Activated CD4-positive, alpha-beta T cell treated with anti-CD3 and anti-CD28 coated beads for 4 hours (primary cell): ENCODE measurements at places on chromosomes 16 and 17.

- no peak for DNase-seq
These were observed 13.6 kb downstream of the SMPD3 start for GRCh38 chr16:68434624-68435210.

DNA sequence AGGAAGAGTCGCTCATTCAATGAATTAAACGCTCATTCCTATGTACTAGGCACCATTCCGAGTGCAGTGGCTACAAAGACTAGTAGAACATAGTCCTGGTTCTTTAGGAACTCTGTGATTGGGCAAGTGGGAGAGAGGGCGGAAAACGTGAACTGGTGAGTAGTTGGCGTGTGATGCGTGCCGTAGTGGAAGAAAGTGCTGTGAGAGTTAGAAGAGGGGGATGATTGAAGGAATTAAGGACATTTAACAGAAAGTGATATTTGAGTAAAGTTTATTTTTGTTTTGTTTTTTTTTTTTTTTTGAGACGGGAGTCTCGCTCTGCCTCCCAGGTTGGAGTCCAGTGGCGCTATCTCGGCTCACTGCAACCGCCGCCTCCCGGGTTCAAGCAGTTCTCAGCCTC, 7.9 kb upstream of the SLFN14 start:
- peak; percentile 44 for DNase-seq

- DNase-seq = no peak
These were observed 76.0 kb downstream of the BANP start for GRCh38 chr16:88026964-88027938.

- no peak for DNase-seq
These were observed 2.5 kb downstream of the ITGAD start for GRCh38 chr16:31395647-31396046.

DNA sequence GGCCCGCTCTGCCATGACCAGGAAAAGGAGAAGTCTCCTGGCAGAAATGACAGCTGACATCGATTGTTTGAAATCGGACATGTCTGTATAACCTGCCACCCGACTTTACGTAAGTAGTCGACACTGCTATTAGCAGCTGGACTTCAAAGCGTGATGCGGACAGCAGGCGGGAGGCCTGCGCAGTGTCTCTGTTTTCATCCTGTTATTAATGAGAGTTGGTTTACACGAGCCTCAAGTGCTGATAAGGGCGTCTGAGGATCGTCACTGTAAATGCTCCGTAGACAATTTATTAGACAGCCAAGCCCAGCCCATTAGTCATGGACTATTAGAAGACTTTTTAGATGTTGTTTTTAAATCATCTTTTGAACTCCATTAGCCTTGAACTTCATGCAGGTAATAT, 328.3 kb downstream of the FOXL1 start:
- DNase-seq = no peak

GRCh38 chr16:68146585-68146984, 61.4 kb downstream of the NFATC3 start:
- no peak for DNase-seq

DNA sequence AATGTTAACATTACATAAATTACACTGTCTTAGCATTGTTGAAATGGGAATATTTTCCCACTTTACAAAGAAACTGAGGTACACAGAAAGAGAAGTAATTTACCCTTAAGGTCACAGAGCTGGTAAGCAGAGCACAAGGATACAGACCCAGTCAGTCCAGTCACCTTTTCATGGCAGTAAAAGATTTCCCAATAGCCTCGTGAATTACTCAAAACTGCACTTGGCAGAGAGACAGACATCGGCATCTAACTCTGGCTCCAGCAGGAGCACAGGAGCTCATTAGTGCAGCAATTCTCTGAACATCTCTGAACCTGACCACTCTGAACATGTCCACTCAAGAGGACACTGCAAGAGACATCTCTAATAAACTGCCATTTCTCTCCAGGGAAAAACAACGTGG, 3.1 kb downstream of the TEX2 start:
- DNase-seq = no peak

- DNase-seq = no peak
These were observed 2.4 kb upstream of the HEXD start for GRCh38 chr17:82415786-82416185.

- DNase-seq = no peak
These were observed 36.8 kb downstream of the CPD start for GRCh38 chr17:30415491-30415890.

GRCh38 chr17:78923660-78924453, 1.3 kb downstream of the TIMP2 start:
- peak; percentile 54 for DNase-seq

GRCh38 chr17:71905376-71906031, 215.3 kb upstream of the SOX9 start:
- DNase-seq = no peak

- no peak for DNase-seq
These were observed 32.2 kb downstream of the ACTG1 start for GRCh38 chr17:81480140-81481072.

GRCh38 chr17:6528557-6528956, 27.8 kb downstream of the PITPNM3 start:
- no peak for DNase-seq

DNA sequence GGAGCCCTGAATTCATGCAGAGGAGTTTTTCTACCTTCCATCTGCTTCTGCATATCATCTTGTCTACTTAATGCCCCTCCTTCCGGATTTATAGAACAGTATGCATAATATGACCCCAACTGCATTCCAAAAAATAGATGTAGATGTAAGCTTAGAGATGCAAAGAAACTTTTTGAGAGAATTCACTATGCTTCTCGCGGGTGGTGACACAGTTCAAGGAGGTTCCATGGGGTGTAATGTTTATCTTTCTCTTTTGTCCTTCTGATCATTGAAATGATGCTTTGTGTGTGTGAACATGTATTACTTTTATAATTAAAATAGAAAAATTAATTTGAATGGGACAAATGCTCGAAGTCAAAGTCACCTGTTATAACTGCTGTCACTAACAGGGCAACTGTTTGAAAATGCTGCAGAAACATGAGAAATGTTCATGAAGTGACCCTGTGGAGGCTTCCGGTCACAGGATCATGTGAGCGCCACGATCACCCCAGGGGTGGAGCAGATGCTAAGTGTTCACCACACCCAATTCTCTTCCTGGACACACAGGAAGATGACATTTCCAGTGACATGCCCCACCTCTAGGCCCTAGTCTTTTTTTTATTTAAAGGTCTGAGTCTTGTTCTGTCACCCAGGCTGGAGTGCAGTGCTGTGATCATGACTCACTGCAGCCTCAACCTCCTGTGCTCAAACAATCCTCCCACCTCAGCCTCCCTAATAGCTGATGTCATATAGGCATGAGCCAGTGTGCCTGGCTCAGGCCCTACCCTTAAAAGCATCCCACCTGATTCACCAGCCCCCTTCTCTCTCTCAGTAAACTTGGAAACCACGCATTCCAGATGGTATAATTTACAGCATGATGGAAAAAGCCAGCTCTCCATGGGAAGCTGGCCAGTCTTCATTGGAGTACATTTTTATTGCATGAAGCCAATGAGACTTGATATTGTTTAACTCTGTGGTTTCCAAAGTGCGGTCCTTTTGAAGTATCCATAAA, 21.0 kb upstream of the AGRP start:
- peak; percentile 26 for DNase-seq

DNA sequence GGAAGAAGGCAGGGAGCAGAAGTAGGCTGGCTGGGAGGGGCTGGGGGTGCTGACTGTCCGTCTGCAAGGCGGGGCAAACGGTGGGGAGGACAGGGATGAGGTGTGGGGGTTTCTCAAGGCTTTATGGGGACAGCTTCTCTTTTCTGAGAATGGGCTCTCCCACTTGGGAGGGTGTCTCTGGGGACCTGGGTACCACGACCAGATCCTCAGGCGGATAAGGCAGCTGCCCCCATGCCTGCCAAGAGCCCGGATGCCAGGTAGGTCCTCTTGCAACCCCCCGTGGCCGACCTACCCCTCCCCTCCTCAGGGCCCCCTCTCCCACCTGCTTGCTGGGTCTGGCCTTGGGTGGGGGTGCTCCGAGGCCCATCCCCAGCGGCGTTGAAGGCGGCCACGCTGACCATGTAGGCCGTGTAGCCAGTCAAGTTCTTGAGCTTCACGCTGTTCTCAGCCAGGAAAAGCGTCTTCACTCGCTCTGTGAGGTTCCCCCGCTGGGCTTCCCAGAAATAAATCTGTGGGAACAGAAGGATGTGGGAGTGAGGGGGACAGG, 56.4 kb upstream of the CDC42EP4 start:
- no peak for DNase-seq

- DNase-seq = no peak
These were observed 42.9 kb downstream of the GAS7 start for GRCh38 chr17:10155371-10156076.

GRCh38 chr17:46974086-46974485, 5.0 kb downstream of the RPRML start:
- DNase-seq = no peak

GRCh38 chr16:84879569-84880487, 60.0 kb downstream of the CRISPLD2 start:
- DNase-seq = no peak

DNA sequence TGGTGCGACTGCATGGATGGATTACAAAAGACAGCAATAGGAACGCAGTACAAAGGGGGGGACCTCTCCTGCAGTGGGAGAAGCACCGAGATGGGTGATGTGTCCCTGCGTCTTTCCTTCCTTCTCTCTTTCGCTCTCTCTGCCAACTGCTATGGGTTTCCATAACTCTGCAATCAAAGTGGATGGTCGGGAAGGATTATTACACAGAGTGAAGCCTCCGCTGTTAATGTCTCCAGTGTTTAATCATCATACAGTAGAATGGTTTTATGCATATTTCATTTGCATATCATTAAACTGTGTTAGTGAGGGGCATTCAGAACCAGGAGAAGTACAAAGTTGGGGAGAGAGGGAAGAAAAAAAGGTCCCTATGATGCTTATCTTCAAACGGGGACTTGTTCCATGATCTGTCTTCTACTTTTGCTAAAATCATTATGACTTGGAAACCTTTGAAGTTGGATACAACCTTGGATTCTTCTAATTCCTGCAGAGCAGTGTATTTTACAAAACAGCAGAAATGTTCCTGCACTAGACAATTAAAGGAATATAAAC, 255.9 kb upstream of the PMFBP1 start:
- DNase-seq = no peak

DNA sequence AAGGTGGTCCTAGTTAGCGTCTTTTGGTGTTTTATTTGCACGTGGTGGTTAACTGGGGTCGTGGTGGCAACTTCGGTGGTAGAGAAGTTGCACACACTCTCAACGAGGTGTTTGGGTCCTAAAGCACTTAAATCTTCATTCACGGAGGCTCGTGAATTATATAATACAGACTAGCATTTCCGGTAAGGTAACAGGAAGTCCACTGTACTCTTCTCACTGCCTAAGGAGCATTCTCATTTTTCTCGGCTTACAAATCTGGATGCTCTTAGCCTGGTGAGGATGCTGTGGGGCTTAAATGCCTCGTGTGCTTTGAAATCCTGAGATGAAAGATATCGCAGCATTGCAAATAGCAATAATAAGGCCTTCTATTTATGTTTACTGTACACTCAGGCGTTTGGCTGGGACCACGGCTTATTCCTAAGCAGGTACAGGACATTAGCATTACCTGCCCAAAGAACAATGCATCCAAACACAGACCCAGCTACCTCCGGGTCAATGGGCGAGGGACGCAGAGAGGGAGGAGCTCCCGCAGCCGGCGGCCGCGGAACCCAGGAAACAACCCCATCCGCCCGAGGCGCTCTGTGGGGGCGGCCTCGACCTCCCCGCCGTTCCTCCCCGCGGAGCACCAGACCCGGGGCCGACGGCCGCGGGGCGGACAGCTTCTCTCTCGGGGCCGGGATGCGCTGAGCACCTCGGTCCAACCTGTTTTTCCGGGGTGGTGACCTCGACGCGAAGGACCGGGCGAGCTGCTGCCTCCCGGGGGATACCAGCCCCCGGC, 856 bp downstream of the DNAJA2 start:
- peak; percentile 27 for DNase-seq

DNA sequence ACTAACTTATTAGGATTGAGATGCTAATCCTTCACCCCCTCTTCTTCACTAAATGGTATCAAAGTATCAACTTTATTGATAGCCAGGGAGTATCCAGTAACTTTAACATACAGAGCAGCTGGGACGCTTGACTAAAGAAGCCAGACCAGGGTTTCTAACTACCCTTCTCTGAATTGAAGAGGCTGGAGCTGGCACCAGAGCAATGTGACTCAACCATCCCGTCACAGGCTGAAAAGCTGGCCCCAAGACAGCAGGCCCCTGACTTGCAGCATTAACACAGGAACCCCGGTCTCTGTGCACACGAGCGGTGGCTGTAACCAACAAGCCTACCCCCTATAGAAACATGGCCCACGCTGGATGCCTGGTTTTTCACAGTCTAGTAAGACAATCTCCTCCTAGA, 59.8 kb downstream of the ANKFN1 start:
- no peak for DNase-seq

- DNase-seq = peak; percentile 59
These were observed 585 bp downstream of the AP1G1 start for GRCh38 chr16:71807905-71808592.

- no peak for DNase-seq
These were observed 10.8 kb downstream of the KCTD5 start for GRCh38 chr16:2692948-2693651.

DNA sequence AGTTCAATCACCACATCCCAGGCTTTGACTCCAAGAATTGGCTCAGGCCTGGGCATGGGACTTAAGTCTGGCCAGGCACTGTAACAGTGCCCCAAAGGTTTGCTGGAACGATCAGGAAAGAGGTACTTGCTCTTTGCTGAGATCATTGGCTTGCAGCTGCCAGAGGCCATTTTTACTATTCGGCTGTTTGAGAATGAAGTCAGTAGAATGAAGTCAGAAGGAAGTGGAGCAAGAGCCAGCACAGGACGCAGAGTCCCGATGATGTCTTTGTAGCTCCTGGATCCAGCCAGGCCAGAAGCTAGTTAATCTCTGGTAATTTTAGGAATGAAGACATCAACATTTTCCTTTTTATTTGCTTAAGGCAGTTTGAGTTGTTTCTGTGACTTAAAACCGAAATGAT, 195.5 kb downstream of the RAB11FIP4 start:
- no peak for DNase-seq

DNA sequence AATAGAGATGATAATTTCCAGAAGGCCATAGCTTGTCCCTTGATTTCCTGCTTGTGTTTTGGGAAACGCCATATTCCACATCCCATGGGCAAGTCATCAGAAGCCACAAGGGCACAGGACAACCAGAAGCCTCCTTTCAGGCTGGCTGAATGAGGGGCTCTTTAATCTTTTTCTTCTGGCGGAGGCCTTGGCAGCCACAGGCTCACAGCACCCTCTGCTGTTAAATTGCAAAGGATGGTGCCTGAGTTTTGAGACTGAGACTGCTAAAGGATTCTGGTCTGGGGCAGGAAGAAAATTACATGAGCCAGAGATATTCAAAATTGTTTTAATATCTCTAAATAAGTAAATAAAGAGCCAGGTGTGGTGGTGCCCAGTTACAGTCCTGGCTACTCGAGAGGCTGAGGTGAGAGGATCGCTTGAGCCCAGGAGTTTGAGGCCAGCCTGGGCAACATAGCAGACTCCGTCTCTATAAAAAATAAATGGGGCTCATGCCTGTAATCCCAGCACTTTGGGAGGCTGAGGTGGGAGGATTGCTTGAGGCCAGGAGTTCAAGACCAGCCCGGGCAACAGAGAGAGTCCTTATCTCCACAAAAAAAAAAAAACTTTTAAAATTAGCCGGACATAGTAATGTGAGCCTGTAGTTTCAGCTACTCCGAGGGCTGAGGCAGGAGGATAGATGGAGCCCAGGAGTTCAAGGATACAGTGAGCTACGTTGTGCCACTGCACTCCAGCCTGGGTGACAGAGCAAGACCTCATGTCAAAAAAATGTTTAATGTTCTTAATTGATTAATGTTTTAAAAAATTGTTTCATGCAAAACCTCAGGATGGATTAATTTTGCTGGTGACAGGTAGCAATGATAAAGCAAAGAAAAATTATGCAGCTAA, 26.3 kb downstream of the AARSD1 start:
- no peak for DNase-seq

- no peak for DNase-seq
These were observed 8.6 kb downstream of the KRTAP29-1 start for GRCh38 chr17:41294016-41294415.
